AG08395 (cell line): ENCODE measurements at places on chromosomes 5 and 9.

DNA sequence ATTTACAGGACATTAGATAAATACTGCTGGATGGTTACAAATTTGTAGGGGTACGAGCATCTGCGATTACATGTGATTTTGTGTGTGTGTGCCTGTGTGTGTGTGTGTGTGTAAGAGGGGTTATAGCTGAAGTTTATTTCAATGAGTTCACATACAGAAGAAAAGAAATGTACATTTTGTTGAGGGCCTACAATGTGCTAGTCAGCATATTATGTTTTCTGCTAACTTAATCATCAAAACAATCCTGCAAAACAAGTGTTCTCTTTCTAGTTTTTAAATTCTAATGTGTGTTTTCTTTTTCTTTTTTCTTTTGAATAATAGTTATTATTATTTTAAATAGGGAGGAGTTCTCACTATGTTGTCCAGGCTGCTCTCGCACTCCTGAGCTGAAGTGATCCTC, 305.7 kb downstream of the ARL15 start:
- no peak for DNase-seq

- DNase-seq: no peak
Measured at GRCh38 chr5:179908528-179908927, 831 bp upstream of the TBC1D9B start.

GRCh38 chr9:90844326-90844725, 42.7 kb downstream of the SYK start:
- no peak for DNase-seq

DNA sequence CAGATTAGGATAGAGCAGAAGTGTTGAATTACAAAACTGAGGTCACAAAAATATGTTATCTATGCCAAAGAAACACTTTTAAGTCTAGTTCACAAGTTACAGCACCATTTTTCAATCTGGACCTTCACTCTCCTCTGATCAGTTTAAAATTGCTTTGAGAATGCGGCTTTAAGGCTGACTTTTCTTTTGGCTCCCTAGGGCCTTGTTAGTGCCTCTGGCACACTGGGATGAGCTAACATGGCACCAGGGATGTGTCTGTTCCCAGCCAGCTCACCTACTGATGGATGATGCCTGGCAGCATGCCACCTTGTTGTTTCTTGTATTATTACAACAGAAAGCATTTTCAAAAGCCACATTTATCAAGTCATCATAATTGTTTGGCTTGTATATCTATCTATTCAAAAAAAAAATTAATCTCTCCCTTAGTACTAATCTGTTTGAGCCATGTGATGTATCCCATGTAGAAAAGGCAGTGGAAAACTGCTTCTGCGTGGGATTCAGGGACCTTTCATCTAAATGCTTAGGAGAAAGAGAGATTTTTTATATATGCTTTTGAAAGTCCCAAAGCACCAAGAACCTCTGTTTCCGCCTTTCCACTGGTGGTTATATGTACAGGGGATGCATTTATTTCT, 46.6 kb downstream of the ADAMTSL1 start:
- no peak for DNase-seq

DNA sequence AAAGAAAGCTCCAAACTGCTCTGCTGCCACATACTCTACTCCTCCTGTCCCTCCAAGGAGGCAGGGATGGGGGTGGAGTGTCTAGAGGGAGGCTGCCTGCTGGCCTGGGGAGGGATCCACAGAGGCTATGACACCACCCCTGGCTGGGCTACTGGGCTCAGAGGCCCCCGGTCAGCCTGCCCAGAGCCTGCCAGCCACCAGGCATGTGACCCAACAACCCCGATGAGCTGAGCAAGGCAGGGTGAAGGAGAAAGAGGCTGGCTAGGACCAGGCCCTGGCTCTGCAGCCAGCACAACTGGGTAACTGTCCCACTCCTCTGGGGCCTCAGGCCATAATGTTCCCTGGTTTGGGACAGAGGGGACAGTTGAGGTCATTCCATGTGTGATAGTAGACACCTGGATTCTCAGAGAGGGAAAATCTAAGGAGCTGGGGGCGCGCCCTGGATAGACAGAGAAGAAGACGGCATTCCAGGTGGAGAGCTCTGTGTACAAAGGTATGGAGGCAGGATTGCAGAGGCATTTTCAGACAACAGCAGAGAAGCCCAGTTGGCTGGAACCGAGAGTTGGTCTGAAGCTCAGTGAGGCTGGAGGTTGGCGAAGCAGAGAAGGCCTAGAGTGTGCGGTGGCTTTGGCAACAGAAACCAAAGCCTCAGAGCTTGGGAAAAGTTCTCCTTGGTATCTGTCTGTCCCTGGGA, 33.8 kb upstream of the IL17B start:
- DNase-seq: peak; percentile 33

DNA sequence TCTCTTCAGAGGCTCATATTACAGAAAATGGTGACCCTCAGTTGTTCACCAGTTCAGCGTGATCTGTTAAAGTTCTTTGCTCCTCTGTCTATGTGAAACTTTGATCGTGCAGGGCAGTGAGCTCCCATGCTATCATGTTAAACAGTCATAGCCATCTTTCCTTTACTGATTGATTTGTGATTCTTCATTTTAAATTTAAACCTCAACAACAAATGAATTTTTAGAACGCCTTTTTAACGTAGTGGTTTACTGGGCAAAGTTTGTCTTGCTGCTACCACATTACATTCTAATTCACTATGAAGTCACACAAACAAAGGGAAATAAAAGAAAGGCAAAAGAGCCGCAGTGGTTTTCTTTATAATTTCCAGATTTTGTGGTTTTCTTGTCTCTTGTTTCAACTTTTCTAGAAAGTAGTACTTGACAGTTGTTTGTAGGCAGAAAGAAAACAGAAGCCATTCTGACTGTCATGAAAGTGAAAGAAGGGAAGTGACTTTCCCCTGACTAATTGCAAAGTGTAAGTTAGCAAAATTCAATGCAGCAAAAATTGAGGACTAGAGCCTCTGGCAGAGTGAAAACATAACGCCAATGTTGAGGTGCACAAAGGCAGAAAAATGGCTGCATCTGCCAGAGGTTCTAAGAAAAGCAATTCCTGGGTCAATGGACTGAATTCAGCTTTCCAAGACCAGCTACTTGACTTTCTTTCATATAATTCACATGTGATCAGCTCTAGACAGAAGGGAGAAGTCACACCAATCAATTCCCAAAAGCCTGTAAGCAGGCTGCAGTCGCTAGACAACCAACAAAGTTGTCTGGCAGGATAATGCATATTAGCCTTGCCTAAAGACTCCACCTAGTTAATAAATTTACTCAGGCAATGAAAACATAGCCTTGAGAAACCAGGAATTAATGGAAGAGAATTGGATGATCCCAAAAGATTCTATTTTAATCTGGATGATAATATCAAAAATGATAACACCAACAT, 7.1 kb upstream of the IFNA6 start:
- no peak for DNase-seq
